ENCODE measurements at places on chromosomes 4 and X.

GRCh38 chr4:53191997-53192396, 173.9 kb downstream of the SCFD2 start:
- DNase-seq = no peak

- peak; percentile 3 for DNase-seq
Measured at GRCh38 chrX:112874175-112874574, 33.5 kb upstream of the AMOT start.

- DNase-seq = no peak
Measured at GRCh38 chr4:143712155-143712550, 11.7 kb upstream of the FREM3 start.

DNA sequence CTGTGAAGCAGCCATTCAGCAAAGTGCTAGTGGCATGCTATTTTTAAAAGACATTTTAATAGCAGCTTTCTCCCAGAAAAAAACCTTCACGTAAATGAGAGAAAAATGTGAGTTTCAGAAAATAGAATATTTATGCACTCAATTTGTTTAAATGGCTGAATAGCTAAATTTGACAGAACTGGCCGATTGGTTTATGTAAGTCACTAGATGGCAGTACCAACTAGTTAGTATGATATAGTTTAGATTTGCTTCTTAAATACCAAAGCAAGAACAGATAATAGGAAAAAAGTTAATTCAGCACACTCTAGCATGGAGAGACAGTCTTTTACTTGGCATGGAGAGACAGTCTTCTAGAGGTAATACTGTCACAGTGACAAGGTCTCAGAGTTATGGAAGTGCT, 250.1 kb downstream of the SNCA start:
- DNase-seq = peak; percentile 41

DNA sequence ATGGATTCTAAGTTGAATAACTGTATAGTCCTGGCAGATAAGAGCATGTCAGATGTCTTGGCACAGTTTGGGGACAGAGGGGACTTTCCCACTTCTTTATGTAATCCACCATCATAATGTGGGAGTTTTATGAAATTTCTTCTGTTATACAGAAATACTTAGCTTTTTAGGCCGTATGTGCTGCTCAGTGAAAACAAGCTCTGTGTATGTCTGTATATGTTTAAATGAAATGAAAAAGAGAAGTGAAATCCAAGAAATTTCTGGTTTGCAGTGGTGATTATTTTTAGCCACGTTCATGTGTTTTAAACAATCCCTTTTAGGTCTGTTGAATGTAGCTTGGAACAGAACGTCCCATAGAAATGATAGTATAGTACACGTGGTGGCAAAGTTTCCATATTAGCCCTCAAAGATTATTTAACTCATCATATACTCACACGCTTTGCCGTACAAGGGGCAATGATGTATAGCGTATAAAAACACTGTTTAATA, 41.0 kb downstream of the GAB1 start:
- DNase-seq = no peak

GRCh38 chr4:139801895-139802294, 136.3 kb downstream of the MGST2 start:
- DNase-seq = no peak

DNA sequence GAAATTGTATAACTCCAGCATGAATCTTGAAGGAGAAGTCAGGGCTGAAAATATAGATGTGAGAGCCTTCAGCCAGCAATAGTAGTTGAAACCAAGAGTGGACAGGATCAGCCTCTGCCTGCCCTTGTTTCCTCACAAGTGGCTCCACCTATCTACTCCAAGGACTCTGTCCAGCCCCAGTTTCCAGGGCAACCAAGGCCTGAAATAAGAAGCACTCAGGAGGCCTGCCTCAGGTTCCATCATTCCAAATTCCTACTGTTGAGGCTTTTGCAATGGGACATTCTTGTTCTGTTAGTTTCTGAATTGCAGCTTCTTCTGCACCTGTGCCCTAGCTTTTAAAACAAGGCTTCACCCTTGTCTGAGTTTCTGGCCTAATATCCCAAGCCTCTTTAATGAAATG, 41.6 kb downstream of the TRPC5OS start:
- no peak for DNase-seq

DNA sequence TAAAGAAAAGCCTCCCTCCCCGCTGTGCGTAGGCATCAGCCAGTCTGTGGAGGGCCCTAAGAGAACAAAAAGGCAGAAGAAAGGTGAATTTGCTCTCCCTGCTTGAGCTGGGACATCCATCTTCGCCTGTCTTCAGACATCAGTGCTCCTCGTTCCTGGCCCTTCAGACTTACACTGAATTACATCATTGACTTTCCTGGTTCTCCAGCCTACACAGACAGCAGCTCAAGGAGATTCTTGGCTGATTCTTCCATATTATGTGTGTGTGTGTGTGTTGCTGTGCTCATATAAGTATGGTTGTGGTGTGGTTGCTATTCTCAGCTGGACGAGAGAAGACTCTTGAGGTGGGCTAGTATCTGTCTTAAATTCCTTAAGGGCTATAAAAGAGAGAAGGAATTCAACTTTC, 35.5 kb upstream of the CD99L2 start:
- DNase-seq = no peak
